ENCODE measurements at places on chromosomes 7 and 10. TPM values are rescaled to one million over a fixed set of nuclear protein-coding genes. Genes with fewer than 3 reads are reported as not detected.
A peak's percentile ranks its signal among the peaks of the same experiment; 100 is the strongest.

MTURN gene
- 18.4 TPM for total RNA-seq

CPVL gene
- total RNA-seq = 35.4 TPM

DNA sequence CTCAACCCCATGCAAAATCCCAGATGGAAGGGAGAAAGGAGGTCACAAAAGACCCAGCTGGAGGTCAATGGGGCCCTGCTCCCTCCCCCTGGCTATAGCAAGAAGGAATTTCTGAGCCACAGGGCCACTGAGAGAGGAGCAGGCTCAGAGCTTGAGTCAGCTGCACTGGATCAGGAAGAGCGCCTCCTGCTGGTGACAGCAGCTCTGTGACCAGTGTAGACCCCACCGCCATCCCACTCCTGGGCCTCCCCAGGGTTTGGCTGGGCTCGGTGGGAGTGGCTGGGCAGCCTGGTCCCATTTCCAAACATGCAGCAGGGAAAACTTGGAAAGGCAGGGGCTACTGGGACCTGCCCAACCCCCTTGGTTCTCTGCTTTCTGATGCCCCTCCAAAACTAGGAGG lies 31.5 kb upstream of the PRLHR start:
- peak; percentile 4 for DNase-seq

DNA sequence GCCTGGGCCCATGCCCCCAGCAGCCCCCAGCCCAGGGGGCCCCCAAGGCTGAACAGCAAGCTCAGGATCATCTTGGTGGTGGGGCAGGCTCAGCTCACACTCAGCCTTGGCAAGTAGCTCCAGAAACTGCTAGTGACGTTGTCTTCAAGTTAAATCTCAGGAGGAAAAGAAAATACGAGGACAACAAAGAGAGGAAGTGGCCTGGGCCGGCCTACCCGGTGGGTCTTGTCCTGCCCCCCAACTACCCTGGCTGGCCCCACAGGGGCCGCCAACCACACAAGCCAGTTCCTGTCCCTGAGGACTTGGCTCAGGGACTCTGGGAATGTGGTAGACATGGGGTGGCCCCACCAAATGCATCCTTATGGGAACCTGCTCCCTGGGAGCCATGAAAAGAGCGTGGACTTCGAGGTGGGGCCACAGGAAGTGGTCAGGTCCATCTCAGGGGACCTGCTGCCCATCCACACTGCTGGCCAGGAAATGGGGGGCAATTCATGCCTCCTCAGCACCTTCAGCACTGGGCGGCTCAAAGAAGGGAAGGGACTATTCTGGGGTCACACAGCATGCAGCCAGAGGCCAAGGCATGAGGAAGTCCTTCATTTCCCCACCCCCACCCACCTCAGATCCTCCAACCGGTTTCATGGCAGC lies at the start of gene MMRN2:
MMRN2 (minus strand) TSS at position 145 of the 645 bp plus-strand sequence; CDS start at position 71, 74 bp downstream.
- DNase-seq = no peak

- DNase-seq = no peak
Measured at GRCh38 chr10:100642295-100642994, 102.9 kb upstream of the PAX2 start.

NRG3 gene
- not detected for total RNA-seq

INSIG1 gene
- total RNA-seq = 76.9 TPM

DNA sequence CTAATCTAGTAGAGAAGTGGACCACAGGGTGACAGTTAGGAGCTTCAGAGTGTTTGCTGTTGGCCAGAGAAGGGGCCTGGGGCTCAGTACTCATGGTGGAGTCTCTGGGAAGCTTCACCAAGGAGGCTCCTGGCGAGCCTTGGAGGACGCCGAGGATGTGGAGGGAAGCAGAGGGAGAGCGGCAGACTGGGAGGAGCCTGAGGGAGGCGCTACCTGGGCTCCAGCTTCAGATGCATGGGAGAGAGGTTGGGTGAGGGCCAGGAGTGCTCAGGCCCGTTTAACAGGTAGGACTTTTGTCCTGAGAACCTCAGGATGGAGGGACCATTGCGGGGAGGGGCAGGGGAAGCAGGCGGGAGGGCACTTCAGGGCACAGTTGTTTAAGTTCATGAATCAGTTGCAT lies 24.2 kb downstream of the DOCK1 start:
- DNase-seq = no peak

ELMO1 gene
- total RNA-seq = 25.3 TPM

All from Daoy (cell line).